MG63 (cell line): ENCODE measurements at places on chromosomes 4 and X. TPM values are rescaled to one million over a fixed set of nuclear protein-coding genes. Genes with fewer than 3 reads are reported as not detected.

CT45A6 gene
- not detected in 2 replicates for total RNA-seq

SRPX2 gene
- total RNA-seq: 11.1 and 12.0 TPM in 2 replicates

DNA sequence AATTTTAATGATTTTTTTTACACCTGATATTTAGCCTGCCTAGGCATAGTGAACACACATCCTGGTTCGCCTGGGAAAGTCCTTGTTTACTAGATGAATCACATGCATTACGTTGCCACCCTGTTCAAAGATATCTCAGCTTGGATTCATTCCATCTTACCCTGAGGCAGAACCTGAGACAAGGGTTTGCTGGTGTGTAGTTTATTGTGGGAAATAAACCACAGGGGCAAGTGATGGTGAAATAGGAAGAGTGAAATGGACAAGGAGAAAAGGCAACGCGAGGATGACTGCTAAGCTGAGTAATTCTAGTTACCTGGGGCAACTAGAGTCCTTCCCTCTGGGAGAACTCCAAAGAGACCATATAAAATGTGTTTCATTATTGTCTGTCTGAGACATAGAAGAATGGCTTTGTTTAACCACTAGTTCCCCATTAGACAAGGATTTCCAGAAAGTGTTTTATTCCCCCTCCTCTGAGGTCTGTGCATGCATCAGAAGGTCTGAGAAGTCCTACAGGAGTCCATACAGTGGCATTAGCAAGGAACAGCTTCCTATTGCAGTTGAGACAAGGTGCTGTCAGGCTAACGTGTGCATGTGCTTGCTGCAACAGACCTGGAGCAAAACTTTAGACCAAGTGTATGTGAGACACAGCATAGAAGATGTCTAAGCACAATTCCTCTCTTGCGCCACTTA is 797.3 kb upstream of the FRG1 start:
- no peak for DNase-seq

DNA sequence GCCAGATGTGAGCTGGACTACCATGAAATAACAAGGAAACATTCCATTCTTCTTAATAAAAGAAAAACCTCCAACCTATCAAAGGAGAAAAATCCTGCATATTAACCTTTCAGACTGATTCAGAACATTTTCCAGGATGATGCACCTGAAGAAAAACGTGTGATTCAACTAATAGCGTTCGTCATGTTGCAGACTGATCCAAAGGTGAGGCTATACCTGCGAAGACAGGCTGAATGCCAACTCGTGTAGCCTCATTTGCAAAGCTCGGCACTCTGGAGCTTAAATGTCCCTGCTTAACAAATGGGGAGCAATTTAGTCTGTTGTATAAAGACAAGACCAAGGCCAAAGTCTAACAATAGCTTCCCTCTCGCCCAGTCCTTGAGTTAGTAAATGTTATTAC is 172.0 kb upstream of the NOCT start:
- no peak for DNase-seq

DNA sequence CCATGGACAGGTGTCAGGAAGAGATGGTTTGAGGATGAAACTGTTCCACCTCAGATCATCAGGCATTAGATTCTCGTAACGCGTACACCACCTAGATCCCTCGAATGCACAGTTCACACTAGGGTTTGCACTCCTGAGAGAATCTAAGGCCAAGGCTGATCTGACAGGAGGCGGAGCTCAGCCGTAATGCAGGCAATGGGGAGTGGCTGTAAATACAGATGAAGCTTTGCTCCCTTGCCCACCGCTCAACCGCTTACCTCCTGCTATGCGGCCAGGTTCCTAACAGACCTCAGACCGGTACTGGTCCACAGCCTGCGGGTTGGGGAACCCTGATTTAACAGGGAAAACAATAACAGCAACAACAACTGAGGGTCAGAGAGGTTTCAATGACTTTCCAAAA is 2.0 kb upstream of the TEC start:
- no peak for DNase-seq

DNA sequence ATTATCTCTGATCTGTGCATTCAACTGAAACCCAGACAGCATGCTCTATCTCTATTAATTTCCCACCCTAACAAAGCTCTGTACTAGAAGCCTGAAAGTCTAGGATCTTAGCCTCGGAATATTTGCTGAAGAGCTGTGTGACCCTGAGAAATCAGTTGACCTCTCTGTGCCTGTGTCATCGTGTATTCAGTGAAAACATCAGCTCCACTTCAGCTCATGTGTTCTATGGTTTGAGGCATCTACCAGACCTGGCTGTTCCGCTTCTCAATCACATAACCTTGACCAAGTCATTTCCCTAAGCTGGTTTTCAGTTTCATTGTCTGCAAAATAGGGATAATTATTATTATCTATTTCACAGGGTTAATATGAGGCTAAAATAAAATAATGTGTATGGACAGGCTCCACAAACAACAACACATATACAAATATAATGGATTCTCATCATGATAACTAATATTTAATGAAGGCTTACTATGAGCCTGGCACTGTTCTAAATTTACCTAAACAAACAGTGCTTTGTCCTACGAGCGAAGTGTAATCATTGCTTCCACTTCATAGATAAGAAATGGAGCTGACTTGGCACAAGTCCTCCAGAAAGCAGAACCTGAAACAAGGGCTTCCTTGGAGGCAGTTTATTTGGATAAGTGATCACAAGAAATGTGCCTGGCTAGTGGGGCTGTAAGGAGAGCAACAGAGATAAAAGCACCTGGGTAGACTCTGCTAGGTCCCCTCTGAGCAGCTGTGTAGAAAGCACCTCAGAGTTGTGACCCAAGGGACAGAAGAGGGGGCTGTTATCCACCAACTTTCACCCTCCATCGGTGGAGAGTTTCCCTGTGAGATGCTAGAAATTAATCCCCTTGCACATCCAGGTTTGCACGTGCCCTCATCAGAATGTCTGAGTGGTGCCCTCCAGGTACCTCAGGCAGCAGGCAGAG is 356.9 kb downstream of the RAB28 start:
- no peak for DNase-seq

DNA sequence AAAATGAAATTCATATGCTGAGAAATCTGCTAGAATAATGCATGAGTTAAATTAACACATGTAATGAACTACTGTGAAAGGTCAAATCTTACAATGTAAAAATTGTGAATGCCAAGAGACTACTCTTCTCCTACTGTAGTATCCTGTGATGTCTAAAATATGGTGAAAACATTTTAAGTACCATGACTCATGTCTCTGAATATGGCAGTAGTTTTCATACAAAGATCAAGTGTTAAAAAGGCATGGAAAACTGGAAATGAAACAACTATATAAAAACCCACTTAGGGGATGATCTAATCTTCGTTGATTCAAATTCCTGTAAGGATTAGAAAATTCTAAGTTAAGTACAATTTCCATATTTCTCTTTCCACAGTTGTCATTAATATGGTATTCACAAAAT is 221.3 kb downstream of the PPP3CA start:
- no peak for DNase-seq

- peak; percentile 39 for DNase-seq
Measured at GRCh38 chrX:102899940-102900916, 36.8 kb upstream of the RAB40AL start.

DNA sequence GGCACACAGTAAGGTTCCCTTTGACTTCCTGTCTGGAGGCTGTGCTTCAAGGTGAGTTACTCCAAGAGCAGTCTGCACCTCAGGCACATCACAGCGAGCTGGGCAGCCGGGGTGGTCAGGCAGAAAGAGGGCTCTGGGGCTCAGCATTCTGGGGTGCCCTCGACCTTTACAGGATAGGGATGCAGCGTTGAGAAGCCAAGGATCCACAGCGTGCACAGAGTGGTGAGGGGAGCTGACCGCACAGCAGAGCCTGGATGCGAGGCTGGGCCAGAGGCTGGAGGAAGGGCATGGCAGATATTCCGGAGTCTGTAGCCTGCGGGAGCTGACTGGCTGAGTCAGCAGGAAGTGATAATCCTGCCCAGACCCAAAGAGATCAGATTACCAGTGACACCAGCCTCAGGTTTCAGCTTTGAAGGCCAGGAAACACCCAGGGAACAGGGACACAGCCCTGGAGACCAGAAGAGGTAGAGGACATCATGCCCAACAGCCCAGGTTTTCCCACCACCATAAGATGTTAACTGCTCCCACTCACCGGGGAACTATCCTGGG is 38.4 kb upstream of the PDLIM3 start:
- DNase-seq: peak; percentile 80

DNA sequence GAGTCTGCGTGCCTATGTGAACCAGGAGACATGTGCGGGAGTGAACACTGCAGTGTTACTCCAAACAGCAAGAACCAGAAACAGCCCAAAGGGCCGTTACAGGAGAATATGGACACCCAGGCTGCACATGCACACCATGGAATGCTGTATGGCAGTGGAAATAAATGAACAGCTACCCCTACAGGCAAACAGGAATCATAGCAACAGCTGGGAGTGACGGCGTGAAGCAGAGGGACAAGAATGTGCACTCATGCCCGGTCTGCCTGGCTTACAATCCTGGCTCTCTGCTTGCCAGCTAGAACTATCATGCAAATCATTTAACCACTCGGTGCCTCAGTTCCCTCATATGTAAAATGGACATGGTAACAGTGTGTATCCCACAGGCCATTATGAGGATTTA is 16.6 kb downstream of the GPKOW start:
- DNase-seq: no peak

DNA sequence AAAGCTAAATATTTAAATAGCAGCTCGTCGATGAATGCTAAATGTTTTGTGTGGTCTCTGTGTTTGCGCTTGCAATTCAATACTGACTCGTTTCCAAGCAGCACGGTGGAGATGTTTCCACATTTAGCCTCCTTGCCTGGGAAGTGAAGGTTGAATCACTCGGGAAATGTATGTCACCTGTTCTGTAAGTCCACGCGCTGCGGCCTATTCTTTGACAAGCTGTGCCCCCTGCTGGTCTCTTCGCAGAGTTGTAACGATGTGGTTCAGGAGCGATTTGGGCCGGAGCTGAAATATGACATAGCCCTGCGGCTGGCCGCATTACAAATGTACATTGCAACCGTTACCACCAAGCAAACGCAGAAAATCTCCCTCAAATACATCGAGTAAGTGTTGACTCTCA is 89.6 kb upstream of the PRPS2 start:
- peak; percentile 59 for DNase-seq

DNA sequence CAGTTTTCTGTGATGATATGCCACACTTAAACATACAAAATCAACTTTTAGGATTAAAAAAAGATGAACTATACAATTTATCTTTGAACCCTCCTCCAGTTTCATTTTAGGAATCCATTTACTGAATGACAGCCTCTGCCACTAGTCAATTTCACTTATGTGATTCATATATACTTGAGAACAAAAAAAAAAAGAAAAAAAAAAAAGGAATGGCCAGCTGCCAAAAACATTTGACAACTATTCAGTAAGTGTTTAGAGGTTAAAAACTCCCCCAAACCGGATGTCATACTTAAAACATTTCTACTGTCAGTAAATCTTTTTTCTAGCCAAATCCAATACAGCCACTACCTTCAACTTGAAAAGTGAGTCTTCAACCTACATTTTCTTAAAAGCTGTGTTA is 266.7 kb upstream of the MAGEB2 start:
- no peak for DNase-seq

GRCh38 chr4:146957237-146957636 is 11.6 kb upstream of the TTC29 start:
- peak; percentile 80 for DNase-seq

GRCh38 chr4:169269916-169270809 is 593 bp downstream of the SH3RF1 start:
- peak; percentile 26 for DNase-seq

- peak; percentile 4 for DNase-seq
Measured at GRCh38 chrX:34880656-34881055, 61.9 kb upstream of the FAM47B start.
